ENCODE measurements at places on chromosomes 7 and 10.

GRCh38 chr10:121171825-121172787 is 320.9 kb downstream of the WDR11 start:
- no peak for DNase-seq

DNA sequence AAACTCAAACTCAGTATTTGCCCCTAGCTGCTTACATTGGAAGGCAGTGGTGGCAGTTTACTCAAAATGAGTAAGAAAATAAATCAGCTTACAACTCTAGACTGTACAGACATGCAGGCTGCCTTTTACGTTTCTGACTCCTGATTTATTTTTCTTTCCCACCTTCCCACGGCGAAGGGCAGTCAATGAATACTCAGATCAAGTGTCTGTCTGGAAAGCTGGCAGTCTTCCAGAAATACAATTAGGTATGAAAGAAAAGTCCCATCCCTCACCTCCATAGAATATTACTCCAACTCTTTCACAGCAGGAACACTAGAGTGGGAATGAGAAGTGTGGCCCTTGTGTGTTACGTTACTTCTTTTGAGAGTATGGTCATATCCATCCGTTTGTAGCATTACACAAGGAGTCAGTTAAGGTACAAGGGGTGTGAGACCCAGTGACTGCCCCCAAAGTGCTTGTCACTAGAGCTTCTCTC is 1.3 kb upstream of the PAPSS2 start:
- no peak for DNase-seq

DNA sequence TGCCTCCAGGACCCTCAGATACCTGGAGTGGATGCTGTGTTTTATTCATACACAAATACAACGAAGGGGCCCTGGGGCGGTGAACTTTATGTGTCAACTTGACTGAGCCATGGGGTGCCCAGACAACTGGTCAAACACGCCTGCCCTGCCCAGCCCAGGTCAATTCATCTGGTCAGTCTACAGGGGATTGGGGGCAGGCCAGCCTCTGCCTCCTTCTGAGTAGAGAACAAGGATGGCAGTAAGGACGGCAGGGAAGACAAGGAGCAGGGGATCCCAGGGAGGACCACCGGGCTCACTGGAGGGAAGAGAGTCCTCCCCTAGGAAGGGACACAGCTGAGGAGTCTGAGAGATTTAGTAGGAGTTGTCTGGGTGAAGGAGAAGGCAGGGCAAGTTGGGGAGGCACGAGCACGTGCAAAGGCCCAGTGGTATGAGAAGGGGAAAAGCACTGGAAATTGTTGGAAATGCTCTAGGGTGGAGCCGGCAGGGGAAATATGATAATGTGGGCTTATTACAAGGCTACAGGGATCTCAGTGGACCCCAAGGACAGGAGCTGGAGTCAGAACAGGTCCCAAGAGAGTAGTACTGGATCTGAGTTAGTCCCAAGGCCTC is 63.4 kb downstream of the MYL10 start:
- DNase-seq, result no peak

DNA sequence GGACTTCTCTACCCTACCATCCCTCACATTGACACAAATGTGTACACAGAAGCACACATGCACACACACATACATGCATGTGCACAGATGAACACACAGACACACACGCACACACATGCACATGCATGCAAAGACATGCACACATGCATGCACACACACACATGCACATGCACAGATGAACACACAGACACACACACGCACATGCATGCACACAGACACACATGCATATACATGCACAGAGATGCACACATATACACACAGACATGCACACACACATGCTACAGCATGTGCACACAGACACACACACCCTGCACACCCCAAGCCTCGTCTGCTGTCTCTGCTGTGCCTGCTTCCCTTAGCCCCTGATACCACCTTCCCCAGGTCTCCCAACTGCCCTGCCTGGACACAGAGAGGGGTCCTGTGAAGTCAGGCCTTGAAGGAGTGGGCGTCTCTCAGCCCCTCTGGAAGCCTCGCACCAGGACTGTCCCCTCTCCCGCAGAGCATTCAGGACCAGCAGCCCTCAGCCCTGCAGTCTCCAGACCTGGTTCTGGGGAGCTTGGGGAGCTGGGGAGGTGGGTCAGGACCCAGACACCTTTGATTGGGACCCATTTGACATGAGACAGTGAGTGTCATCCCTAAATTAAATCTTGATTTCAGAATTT is 181.8 kb downstream of the DNAJB6 start:
- no peak for DNase-seq

DNA sequence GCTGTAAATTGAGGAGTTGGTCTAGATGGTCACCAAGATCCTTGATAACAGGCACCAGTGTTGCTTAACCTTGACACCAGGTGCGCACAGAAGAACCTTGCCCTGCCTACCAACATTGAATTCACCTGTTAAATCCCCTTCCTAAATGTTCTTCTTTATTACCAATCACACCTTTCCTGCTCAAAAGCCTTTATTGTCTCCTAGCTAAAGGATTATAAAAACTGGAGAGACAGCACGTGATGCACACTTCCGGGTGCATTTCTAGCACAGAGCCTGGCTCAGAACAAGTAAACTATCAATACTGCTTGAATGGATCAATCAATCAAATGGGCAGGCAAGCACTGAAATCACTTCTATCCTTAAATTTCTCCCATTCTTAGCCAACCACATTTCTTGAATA is 56.3 kb downstream of the SVIL start:
- no peak for DNase-seq

DNA sequence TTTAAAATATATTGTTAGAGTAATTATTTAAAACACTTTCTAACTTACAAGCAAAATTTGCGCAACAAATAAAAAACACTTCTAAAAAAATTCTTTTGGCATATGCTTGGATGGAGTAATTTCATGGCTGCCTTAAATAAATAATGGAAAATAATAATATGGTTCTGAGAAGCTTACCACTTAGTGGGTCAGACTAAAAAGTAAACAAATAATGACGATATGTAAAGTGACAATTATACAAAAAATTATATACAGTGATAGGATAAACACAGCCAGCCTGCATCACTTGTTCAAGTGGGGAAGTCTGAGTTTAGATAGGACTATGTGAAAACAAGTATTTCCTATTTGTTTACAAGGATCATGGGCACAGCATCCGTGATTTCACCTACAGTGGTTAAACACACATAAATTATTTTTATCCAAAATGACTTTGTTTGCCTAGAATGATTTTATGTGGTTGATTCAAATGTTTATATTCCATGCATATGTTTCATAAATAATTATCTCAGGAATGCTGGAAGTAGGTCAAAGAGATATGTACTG is 141.7 kb upstream of the SEMA3D start:
- no peak for DNase-seq

DNA sequence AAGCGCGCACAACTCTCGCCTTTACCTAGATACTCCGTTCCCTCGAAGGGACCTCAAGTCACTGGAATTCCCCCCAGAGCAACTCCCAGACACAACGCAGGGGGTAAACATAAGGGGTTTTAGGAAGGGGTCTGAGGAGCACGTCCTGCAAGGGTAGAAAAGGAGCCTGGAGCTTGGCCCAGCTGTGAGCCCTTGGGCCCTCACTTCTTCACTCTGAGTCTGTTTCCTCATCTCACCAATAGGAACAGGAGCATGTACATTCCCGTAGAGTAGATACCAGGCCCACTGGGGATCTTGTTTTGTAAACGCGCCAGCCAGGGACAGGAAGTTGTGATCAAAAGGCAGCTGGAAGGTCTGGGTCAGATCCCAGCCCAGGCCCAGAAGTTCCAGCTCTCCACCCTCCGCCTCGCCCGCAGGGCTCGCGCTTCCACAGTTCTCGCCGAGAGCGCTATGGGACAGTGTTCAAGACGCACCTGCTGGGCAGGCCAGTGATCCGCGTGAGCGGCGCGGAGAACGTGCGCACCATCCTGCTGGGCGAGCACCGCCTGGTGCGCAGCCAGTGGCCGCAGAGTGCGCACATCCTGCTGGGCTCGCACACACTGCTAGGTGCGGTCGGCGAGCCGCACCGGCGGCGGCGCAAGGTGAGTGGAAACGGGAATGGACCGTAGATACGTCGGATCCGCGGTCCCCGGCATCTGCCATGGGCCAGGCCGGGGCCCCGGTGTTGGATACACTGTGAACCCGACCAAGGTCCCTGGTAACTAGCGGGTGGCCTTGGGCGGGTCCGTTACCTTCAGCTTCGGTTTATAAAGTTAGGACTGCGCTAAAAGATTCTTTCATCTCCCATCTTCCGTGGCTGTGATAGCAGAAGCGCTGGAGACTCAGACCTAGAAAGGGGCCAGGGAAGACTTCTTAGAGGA is 1.3 kb downstream of the CYP26C1 start:
- DNase-seq, result no peak

- no peak for DNase-seq
Observed at GRCh38 chr10:63711361-63711760, 190.2 kb downstream of the REEP3 start.

DNA sequence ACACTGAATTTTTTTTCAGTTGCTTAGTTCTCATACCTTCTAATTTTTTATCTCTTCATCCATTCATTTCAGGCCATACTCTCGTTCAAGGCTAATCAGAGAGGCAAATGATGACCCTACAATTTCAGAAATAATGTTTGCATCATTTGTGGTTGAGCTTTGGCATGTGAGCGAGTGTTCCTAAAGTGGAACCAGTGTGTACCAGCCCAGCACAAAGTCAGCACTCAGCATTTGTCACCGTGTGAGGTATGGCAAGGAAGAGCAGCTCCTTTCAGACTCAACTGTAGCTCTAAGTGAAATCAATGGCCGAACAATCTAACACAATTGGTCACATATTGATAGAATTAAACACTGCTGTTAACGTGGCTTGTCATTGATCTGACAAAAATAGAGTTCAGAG is 154.6 kb downstream of the POU6F2 start:
- DNase-seq, result no peak

- DNase-seq, result no peak
Observed at GRCh38 chr7:98107313-98107721, 655 bp downstream of the LMTK2 start.

DNA sequence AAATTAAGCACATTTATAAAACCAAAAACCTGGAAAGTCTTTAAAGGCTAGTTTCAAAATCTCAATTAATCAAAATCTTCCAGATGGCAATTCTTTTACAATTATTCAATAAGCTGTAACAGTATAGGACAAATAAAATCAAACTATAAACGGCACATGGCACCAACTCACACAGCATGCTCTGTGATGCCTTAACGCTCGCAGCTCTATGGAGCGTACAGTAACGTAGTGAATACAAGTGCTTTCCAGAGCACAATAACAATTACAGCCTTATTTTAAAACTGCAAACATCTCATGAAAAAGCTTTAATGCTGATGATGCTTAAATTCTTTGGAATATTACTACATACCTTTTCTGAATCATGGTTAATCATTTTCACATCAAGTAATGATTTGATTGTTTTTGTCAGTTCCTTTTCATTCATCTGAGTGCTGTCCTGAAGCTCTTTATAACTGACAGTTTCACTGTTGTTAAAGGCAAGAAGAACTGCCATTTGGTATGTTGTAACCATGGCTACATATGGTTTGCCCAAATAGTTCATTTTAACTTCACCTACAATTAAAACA is 74.2 kb downstream of the CUL2 start:
- no peak for DNase-seq

GRCh38 chr7:66638309-66639099 is 9.8 kb downstream of the KCTD7 start:
- no peak for DNase-seq

GRCh38 chr10:60417024-60417423 is 27.3 kb upstream of the ANK3 start:
- no peak for DNase-seq

DNA sequence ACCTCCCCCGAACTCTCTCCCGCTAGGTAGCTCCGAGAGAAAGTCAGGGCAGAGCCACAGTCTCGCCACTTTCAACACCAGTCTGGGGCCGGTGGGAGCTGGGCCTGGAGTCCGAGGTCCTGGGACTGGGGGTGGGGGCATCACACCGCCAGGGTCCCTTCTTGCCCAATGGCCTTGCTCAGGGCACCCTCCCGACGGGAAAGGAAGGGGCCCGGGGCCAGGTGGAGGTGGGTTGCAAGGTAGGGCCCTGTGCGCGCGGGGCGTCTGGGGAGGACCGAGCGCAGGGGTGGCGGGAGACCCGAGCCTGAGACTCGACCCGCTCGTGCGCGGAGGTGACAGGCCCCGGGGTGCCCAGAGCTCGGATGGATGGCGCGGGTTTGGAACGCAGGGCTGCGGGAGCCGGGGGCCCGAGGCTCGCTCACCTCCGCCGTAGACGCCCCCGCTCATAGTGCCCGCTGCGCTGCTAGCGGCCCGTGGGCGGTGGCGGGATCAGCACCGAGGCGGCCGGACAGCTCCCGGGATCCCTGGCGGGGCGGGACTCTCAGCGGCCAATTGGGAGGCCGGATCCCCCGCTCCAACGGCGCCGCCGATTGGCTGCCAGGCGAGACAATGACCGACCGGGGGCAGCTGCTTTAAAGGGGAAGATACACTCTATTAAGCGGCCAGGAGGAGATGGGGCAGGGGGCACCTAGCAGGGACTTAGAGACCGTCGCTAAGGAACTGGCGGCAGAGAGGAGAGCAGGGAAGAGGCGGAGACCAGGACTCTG is at the start of gene ACTL6B:
Gene ACTL6B, minus strand, starts transcription at position 541 of the 767 bp plus-strand sequence. Its CDS starts 94 bp downstream, at position 447.
- no peak for DNase-seq

DNA sequence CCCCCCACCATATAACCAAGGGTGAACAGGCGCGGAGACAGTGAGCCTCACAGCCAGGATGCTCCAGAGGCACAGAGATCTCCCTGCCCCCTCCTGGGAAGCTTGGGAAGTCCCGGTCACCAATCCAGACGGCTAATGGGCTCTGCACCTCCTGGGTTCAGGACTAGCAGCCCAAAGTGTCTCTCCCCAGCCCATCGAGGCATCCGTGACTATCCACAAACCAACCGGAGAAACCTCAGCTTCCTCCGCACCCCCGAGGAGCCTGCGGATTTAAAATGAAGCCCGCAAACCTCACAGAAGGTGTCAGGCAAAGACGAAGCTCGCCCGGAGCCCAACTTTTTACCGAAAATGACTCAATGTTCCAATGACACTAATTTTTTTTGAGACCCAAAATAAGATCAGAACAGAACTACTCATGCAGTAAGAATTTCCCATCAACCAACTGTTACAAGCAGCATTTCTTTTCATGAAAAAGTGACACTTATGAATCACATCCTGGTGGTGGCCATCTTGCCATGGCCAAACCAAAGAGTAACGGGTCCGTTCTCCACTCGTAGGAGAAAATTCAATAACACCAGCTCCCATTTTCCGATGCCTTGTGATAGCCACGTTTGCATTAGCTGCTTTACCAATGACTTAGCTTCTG is 6.0 kb downstream of the PDGFA start:
- no peak for DNase-seq

GRCh38 chr7:158365267-158365666 is 222.4 kb downstream of the PTPRN2 start:
- DNase-seq, result no peak
